ENCODE measurements at places on chromosomes 5 and 9.

DNA sequence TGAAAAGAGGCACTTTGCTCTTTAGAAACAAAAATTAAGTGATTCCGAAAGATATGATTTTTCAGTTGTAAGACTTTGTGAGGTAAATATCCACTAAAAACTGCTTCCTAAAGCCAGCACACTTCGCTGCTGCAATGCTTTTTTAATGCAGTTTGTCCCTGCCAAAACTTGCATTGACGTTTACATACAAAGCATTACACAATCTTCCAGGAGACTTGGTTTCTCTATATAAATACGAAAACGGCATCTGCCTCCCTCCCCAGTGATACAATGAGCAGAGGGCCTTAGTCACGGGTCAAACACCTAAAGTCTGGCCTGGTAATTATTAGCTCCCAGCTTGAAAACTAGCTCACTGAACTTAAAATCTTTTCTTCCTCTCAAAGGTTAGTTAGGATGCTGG lies 170.7 kb downstream of the TSSK1B start:
- DNase-seq, result no peak

GRCh38 chr5:121399879-121400278 lies 451.8 kb upstream of the FTMT start:
- peak; percentile 15 for DNase-seq

GRCh38 chr9:2317591-2317990 lies 302.4 kb downstream of the SMARCA2 start:
- DNase-seq, result no peak

GRCh38 chr9:137375321-137376058 lies 47.5 kb downstream of the EXD3 start:
- DNase-seq, result no peak

DNA sequence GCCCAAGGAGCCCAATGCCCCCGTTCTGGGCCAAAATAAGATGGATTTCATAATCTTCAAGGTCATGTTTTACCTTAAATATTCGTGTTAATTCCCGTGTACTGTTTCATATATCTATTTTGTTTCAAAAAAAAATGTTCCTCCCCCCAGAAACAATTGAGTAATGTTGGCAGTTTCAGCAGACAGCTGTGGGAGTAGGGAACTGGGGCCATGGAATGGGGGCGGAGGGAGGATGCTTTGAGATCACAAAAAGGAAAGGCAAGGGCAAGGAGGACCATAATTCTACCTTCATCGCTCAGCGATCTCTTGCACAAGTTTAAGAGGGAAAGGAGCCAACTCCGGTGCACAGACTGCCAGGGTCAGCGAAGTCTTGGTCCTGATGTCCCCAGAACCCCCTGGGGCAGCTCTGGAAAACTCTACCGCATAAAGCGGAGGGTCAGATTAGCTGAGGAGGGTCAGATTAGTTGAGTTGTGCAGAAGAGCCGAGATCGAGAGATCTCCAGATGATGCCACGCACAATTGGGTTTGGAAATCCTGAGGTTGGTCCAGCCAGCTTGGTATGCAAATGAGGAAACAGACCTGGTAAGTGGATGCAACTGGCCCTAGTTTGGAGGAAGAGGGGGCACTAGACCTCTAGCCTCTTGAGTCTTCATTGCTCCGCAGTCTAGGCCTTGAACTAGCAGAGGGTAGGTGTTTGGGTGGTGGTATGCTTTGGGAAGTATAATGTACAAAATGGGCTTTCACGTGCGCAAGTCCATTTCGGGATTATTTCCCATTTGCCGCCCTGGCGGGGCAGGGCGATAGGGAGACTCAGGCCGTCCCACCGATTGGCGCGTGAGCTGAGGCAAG lies 24.0 kb downstream of the CDKN2A start:
- DNase-seq, result no peak

- no peak for DNase-seq
Observed at GRCh38 chr5:30838936-30839496, 354.5 kb upstream of the CDH6 start.

DNA sequence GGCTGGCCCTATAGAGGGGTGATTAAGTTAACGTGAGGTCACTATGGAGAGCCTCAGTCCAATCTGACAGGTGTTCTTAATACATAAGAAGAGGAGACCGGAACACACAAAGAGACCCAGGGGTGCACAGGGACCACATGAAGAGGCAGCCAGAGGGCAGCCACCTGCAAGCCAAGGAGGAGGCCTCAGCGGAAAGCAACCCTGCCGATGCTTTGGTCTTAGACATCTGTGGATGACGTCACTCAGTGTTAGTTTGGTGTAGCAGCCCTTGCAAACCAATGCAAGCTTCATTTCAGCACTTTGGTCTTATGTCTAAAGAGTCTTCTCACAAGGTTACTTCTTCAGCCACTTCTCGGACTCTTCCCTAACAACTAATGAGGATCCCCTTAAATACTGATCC lies 47.6 kb upstream of the GRHPR start:
- DNase-seq, result peak; percentile 78

DNA sequence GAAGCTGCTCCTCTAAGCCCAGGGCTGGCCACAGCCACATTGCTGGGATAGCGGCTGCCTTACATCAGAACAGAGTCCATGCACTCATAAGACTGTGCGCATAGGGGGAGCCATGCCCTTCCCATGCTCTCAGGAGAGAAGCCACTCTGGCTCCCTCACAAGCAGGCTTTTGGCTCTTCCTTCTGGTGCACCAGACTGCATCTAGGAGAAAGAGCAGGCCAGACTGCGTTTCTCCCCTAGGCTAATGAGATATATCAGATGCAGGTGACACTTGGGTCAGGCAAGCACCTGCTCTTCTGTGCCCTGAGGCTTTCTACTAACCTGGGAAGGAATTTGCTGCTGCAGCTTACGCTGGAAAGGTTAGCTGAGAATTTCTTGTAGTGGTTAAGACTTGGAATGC lies 43.2 kb upstream of the BRINP1 start:
- DNase-seq, result no peak

DNA sequence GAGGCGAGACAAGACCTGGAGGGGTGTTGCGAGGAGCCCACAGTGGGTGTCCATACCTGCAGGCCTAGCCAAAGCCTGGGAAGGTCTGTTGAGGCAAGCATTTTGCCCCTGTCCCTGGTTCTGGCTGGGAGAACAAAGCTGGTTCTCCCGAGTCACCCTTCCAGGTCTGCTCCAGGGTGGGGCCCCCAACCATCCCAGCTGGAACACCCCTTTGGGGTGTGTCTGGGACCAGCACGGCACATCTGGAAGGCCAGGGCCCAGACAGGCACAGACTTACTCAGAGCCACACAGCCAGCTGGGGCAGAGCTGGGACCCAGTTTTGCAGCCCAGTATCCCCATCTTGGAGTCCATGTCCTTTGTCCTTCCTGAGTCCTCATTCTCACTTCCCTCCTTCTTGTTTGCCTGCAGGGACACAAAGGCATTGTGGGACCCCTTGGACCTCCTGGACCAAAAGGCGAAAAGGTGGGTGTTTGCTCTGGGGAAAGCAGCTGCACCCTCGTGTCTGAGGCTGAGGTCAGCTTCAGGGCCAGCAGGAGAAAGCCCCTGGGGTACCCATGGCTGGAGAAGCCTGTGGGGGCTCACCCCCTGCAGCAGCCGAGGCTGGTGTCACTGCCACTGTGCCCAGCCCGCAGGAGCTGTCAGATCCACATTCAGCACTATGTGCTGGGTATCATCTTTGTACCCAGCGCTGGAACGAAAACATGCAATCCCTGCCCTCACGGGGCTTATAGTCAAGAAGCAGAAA lies 38.4 kb upstream of the ORM1 start:
- no peak for DNase-seq

GRCh38 chr5:76269259-76269931 lies 133.7 kb upstream of the IQGAP2 start:
- DNase-seq, result peak; percentile 47

DNA sequence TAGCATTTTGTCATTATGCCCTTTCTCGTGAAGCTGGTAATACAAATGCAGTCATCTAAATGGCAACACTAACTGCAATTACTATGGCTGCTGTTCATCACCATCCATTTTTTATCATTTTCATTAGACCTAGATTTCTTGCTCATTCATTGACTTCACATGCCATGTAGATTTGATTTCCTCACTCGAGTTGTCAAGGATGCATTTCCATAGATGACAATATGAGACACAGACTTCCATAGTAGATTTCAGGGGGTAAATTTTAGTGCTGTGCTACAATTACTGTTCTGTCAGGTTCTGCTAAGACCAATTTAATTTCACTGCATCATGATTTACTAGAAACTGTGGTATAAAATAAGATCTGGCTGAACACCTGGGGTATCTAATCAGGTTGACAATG lies 589.2 kb downstream of the SEMA5A start:
- DNase-seq, result no peak

- no peak for DNase-seq
Observed at GRCh38 chr5:151012862-151013261, 7.5 kb upstream of the GPX3 start.

- DNase-seq, result no peak
Observed at GRCh38 chr5:57687596-57687995, 205.0 kb upstream of the ACTBL2 start.

GRCh38 chr5:30572279-30572678 lies 621.2 kb upstream of the CDH6 start:
- no peak for DNase-seq

DNA sequence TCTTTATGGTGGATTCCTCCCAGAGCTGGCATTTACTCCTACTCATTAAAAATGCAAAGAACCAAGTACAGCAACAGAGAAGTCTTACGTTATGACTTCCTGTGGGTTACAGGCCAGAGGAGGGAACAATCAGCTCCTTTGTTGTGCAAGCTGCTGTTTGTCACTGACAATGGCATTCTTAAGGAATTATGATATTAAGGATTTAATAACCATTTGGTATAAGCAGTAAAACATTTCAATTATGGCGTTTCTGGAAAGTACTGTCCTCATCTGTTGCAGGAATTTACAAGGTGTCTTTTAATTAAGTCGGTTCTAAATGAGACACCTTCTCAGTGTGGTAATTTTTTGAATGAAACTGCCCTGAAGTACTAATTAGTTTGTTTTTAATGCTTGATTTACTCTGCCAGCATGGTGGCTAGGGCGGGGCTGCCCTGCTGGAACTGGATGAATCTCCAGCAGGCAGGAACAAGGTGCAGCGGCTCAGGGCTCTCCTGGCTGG lies 49.1 kb upstream of the VDAC1 start:
- DNase-seq, result no peak

DNA sequence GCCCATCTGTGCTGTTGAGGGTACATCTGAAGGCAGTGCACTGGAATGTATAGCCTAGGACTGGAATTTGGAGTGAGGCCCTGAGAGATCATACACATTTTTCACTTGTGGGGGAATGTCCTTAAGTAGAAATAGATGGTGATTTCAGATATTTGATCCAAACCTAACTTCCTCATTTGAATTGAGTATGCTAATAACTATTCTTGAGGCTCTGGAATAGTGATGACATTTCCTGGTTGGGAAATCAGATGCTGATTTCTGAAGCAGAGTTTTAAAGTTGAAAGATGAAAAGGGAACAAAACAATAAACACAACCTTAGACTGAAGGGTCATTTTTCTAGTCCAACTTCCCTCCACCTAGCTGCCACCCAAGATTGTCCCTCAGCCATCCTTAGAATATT lies 163.0 kb upstream of the CCDC152 start:
- DNase-seq, result no peak

DNA sequence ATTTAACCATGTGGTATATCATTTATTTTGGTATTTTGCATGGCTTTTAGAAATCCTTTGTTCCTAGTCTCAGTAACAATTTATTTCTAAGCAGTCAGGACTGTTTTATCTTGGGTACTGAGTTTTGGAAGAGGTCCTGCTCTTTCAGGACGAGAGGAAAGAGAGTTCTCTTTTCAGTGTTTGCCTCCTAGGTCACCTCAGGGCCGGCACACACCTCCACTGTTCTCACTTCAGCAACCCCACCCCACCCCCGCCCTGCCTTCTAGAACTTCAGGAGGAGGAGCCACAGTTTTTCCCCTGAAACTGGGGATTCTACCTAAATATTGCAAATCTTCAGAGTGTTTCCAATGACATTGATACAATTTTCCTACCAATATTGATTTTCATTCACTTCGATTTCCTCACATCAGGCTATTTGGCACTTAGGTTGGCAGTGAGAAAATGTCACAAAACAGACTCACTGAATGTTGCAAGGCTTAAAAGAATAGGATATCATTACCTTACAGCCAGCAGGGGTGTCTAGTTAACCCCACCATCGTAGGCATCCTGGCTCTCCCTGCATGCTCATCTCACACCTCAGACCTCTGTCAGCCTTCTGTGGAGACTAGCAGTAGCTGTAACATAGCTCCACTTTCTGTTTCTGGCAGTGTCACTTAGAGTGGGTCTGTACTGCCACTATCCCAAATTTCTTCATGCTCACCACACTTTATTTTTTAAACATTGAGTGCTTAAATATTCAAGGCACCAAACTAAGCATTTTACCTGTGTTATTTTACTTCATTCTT lies 5.4 kb downstream of the IGIP start:
- no peak for DNase-seq

DNA sequence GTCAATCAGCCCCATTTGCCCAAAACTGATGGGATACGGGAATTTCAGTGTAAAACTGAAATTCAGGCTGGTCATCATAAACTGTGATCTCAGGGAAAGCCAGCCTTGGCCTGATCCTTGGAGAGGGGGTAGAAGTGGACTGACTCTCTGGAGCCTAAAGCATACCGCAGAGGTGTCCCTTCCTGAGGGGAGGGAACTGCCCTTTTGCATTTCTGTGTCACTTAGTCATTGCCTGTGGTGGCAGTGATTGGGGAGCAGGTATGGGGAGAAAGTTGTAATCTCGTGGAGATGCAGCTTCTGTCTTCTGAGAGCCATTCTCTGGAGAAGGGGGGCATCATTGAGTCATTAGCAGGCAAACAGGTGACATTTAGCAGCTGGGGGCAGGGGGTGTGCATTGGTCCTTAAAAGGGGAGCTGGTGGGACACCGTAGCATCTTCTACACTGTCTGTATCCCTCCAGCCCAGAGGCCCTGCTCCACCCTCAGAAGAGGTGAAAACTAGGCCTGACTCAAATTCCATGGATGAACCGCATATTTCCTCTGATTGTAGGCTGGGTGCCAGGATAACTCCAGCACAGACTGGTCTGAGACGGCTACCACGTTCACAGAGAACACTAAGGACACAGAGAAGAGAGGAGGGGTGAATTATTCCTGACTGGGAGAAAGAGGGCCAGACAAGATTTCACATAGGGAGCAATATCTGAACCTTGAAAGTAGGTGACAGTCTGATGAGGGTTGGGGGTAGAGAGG lies 143.3 kb downstream of the SEC61B start:
- DNase-seq, result no peak

DNA sequence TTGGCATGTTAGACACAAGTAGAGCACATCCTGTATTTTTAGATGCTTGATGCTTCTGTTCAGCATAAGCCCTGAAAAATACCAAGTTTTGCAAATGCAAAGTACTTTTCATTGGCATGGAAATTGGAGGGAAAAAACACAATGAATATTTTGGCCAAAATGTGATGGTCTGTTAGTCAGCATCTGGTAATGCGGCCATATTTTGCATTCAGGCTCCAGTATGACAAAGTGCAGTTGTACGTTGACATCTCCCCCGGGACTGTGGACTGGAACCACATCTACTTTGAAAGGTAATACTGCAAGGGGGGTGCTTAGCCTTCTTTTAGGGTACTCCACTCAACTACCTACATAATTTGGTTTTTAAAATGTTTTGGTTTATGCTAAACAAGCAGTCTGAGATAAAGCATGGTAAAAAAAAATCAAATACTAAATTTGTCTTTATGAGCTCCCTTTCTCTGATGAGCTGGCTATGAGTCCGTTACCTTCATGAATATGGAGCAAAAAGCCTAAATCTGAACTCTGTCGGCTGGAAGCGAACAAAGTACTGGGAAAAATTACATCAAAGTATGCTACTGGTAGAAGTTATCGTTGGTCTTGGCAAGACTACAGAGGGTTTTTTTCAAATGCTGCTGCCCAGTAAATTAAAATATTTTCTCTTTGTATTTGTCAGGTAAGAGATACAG lies 297.0 kb downstream of the ARHGEF28 start:
- DNase-seq, result no peak

GRCh38 chr5:5658226-5658625 lies 235.7 kb downstream of the ICE1 start:
- no peak for DNase-seq

Data from GM13977 (cell line).